ENCODE measurements at places on chromosomes 12 and 14.

- DNase-seq = no peak
Observed at GRCh38 chr12:114439261-114439683, 33.3 kb upstream of the TBX5 start.

DNA sequence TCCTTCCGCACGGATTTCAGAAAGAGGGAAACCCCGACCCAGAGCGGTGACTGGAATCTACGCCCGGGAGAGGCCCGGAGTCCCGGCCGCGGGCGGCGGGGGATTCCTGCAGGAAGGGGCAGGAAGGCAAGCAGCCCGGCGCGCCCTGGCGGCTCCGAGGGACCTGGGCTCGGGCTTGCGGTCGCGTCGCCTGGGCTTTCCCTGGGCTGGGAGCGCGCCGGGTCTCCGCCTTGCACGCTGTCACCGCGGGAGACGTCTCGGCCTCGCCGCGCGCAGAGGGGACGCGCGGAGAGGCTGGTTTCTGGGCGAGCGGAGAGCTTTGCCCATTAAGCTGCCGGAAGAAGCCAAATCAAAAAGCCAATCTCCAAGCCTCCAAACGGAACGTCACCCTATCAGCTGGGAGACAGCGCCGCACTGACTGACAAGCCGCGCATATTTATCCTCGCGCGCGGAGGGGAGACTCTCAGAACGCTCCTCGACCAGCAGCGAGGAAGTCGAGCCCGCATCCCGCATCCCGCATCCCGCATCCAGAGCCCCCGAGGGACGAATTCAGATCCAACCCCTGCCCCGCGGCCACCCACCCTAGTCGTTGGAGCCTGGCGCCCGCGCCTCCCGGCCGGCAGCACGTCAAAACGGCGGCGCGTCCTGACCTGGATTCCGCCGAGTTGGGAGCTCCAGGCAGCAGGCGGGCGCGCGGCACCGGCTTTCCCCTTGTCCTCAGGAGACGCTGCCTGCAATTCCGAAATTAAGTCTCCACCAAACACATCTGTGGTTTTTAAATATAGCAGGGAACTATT is at the start of gene SLC8A3:
SLC8A3 (minus strand) TSS at position 293 of the 797 bp plus-strand sequence. CDS start 20,529 bp downstream, outside the sequence.
- no peak for DNase-seq

- DNase-seq = peak; percentile 78
Observed at GRCh38 chr12:6205144-6205539, 4.9 kb downstream of the CD9 start.

DNA sequence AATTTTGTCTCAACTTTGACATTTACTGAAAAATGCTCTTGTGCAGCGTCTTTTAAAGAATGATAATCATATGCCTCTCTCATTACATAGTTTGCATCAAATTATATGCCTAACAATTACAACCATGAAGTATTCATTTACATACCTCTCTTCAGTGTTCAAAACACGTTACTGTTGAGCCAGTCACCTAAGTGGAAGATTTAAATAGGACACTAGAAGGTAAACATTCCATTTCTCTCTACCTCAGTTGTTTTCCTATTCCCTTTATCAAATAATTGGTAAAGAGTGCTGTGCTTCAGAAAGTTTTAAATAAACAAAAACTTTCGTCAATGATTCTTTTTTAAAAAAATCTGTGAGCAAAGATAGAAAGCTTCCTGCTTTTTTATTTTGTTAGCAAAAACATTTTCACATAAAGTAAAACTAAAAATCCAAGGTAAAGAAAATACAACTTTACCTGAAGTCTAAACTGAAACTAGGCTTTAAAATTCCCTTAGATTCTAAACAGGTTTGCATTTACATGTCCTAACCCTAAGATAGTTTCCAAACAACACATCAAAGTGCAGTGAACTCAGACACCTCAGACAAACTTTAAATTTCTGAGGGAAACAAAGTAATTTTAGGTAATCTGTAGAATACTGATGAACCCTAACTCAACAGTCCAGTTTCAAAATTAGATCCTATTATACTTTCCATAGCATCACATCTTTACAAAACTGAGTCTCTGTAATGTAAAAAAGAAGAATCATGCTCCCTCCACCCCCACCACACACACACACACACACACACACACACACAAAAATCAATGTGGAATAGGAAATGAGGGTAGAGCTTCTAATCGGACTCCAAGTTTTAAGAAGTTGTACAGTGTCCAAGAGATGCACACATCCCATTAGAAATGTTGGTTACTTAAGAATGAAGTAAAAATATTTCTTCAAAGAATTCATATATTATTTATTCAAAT is 46.2 kb downstream of the PAWR start:
- DNase-seq = no peak

DNA sequence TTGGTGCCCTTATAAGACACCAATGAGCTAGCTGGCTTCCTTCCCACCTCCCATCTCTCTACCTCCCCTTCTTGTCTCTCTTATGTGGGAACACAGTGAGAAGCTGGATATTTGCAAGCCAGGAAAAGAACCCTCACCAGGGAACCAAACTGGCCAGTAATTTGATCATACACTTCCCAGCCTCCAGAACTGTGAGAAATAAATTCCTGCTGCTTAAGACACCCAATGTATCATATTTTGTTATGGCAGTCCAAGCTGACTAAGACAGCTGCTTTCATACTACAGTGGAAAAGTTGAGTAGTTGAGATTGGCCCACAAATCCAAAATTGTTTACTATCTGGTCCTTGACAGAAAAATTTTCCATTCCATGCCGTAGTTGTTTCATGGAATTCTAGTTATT is 269.0 kb downstream of the KCNH5 start:
- DNase-seq = no peak

GRCh38 chr12:92210071-92210470 is 64.4 kb upstream of the BTG1 start:
- DNase-seq = no peak

GRCh38 chr14:50035214-50035613 is 81.2 kb downstream of the VCPKMT start:
- no peak for DNase-seq

GRCh38 chr12:62718762-62719426 is 216.1 kb downstream of the PPM1H start:
- no peak for DNase-seq

DNA sequence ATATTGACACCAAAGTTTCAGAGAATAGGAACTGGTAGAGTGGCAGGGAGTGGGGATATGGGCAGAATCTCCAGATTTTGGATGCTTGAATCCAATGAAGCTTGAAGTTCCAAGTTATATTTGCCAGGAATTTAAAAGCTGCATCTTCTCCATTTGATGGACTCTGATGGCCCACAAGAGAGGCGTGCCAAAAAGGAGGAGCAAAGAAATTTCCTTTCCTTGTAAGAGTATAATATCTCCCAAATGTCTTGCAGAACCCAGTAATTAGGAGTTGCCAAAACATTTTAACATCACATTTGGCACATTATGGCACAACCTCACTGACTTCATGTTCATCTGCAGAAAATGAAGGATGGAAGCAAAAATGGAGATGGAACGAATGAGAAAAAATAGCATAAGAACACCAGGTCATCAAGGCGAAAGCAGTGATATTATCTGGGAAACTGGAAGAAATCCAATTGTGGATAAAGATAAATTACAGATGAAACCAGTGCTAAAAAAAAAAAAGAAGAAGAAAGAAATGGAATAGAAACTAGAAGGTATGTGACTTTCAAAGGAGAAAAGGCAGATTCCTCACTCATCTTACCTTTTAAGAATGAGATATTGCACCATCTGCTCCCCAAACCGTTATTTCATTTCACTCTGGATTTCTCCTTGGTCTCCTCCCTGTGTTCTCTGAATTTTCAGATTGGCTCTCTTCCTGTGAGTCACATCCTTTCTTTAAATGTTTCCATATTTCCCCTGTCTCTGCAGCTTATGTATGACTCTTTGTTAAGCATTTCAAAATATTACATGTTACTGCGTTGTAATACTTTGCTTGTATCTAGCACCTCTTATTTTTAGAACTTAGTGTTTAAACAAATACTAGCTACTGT is 13.5 kb upstream of the FLRT2 start:
- no peak for DNase-seq

DNA sequence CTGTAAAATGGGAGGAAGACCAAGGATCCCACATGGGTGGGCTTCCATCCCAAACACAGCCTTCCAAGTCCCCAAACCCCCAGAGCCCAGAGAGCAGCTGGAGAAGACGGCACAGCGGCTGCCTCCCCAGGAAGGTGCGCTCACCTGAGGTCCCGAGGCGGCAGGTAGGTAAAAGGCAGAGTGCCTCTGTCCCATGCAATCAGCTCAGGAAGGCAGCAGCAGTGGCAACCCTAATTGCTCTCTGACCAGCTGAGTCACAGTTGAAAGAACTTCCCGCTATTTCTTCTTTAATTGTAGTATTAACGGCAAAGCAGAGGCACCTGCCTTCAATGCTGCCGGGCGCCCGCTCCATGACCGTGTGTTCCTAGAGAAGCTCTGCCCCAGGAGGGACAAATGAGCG is 91.1 kb upstream of the BCL11B start:
- DNase-seq = no peak

GRCh38 chr12:71124835-71125460 is 32.9 kb downstream of the TSPAN8 start:
- no peak for DNase-seq

- no peak for DNase-seq
Observed at GRCh38 chr12:4171742-4172141, 101.8 kb upstream of the CCND2 start.

- no peak for DNase-seq
Observed at GRCh38 chr14:91152499-91152898, 38.6 kb downstream of the DGLUCY start.

DNA sequence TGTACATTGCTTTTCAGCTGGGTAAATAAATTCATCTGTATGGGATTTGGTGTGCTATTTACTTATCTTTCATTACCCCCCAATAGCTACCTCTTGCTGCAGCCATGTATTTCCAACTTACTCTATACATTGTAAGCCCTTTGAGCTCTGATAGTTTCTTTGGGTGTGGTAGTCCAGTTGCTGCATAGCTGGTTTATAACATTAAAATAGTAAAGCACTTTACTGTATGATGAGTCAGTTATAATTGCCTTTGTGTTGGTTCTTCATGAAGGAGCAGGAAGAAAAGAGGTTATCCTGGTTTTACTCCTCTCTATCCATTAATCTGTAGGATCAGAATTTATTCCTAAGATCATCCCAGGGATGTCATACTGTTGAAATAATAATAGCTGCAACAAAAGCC is 15.7 kb downstream of the TBC1D30 start:
- DNase-seq = no peak

- DNase-seq = no peak
Observed at GRCh38 chr12:12480074-12480473, 82.6 kb downstream of the DUSP16 start.

DNA sequence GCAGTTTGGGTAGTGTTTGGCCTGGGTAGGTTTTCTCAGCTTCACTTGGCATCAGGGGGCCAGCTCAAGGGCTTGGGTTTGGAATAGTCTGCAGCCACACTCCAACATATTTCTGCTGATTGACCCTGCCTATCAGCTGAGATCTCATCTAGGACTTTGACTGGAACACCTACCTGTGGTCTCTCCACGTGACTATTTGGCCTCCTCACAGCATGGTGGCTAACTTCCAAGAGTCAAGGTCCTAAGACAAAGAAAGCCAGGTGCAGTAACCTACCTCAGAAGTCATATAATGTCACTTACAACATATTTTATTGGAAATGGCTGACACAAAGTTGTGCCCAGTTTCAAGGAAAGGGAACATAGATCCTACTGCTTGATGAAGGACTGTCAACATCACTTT is 481.0 kb downstream of the EGLN3 start:
- DNase-seq = no peak

DNA sequence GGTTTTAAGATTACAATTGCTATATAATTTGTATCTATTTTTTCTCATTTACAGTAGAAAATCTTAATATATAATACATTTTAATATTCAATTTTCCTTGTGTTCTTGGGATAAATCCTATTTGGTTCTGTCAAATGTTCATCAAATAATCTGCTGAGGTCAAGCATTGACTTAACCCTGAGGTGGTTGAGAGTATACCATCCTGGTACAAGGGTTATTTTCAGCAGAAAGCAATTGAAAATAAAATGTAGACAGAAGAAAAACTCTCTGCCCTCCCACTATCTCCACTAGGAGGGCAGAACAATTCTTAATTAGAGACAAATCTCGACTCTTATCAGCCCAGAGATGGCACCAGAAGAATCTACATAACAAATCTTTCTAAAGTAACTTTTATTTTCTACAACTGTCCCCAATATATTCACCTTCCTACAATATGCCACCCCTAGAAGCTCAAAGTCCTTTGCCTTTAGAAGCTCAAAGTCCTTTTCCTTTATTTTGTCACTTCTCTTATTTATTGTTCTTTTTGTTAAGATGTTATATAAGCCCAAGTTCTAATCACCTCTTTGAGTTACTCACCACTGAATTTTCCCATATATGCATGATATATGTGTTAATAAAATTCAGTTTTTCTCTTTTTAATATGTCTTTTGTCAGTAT is 57.9 kb upstream of the ERGIC2 start:
- no peak for DNase-seq

- no peak for DNase-seq
Observed at GRCh38 chr14:37595809-37596621, 586 bp downstream of the TTC6 start.

DNA sequence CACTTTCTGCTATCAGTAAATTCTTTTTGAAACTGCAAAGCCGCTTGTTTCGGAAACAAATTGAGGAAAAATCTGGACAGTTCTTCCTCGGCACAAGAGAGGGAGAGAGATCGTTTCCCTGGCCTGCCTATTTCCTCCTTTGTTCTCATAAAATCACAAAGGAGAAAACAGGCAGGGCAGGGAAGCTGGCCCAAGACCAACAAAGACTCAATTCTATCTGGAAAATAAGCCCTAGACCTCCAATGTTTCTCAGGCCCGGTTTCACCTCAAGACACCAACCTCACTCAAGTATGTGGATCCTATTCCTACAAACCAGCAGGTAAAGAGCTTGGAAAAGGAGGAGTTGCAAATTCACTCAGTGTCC is 19.5 kb downstream of the DICER1 start:
- no peak for DNase-seq

Data from uterus (tissue), 4 donors.